Type B pancreatic cell (in vitro differentiated cells): ENCODE measurements at places on chromosomes 5 and 9.
A peak's percentile ranks its signal among the peaks of the same experiment; 100 is the strongest.

GRCh38 chr9:73172901-73173215 is 21.2 kb downstream of the ANXA1 start:
- H3K4me1 ChIP-seq = no peaks in the 10 kb centered on the region
- H3K27me3 ChIP-seq = peaks cover 18% of the 10 kb centered on the region
- H3K36me3 ChIP-seq = peaks cover 10% of the 10 kb centered on the region
- DNase-seq = no peak
- H3K4me3 ChIP-seq = peak overlapping the region; percentile 60

- H3K27me3 ChIP-seq = peaks cover 75% of the 10 kb centered on the region
- no peaks in the 10 kb centered on the region for H3K36me3 ChIP-seq
- H3K27ac ChIP-seq = peak within 1 kb of the TSS; percentile 65
- peaks cover 14% of the 10 kb centered on the region for H3K4me1 ChIP-seq
These were observed at the start of gene CDH6 for GRCh38 chr5:31193591-31194467. Gene CDH6 (plus strand): TSS chr5:31193686. CDS start chr5:31267474, 73,788 bp downstream.

DNA sequence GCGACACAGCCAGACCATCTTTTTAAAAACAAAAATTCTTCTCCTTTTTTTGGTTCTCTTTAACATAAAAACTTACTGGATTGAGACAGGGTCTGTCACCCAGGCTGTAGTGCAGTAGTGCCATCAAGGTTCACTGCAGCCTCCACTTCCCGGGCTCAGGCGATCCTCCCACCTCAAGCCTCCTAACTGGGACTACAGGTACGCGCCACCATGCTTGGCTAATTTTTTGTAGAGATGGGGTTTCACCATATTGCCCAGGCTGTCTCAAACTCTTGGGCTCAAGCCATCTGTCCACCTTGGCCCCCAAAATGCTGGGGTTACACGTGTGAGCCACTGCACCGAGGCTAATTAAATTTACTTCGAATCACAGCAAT is 13.8 kb downstream of the HNRNPK start:
- H3K36me3 ChIP-seq = peaks cover 37% of the 10 kb centered on the region
- no peak overlapping the region for H3K4me3 ChIP-seq
- DNase-seq = no peak
- H3K27ac ChIP-seq = no peak overlapping the region
- no peaks in the 10 kb centered on the region for H3K27me3 ChIP-seq

GRCh38 chr5:150295172-150295634 is 5.6 kb upstream of the CAMK2A start:
- no peaks in the 10 kb centered on the region for H3K36me3 ChIP-seq
- no peak overlapping the region for H3K27ac ChIP-seq
- no peak overlapping the region for H3K4me3 ChIP-seq
- DNase-seq = no peak

GRCh38 chr5:11898-12297 is 80.1 kb upstream of the PLEKHG4B start:
- DNase-seq = no peak
- no peaks in the 10 kb centered on the region for H3K4me1 ChIP-seq
- H3K27me3 ChIP-seq = peaks cover 7% of the 10 kb centered on the region
- no peaks in the 10 kb centered on the region for H3K36me3 ChIP-seq

GRCh38 chr9:121566481-121567465 is 67.1 kb upstream of the GGTA1 start:
- H3K27ac ChIP-seq = peak overlapping the region; percentile 12
- peaks cover 9% of the 10 kb centered on the region for H3K27me3 ChIP-seq
- DNase-seq = no peak
- H3K4me3 ChIP-seq = peak overlapping the region; percentile 71

GRCh38 chr9:16469184-16469583 is 401.3 kb downstream of the BNC2 start:
- H3K27me3 ChIP-seq = no peaks in the 10 kb centered on the region
- DNase-seq = no peak
- peaks cover 20% of the 10 kb centered on the region for H3K36me3 ChIP-seq
- H3K4me1 ChIP-seq = peaks cover 6% of the 10 kb centered on the region

GRCh38 chr5:134982230-134982629 is 14.5 kb downstream of the CATSPER3 start:
- DNase-seq = no peak
- no peak overlapping the region for H3K27ac ChIP-seq
- H3K27me3 ChIP-seq = peaks cover 7% of the 10 kb centered on the region
- no peaks in the 10 kb centered on the region for H3K4me1 ChIP-seq

DNA sequence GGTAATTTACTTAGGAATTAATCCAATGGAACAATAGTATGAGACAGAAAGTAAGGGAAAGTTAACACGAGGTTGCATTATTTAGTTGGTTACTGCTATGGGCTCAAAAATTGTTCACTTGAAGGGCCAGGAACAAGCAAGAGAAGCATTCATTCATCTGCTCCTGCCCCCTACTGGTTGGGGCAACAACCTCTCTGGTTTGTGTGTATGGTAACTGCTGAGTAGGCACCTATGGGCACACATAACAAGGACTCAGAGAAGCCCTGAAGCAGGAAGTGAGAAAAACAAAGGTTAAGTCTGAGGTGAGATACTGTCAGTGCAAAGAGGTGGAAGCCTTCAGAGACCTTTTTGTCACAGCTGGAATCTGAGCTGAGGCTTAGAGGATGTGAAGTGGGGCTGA is 34.4 kb upstream of the RANBP6 start:
- no peaks in the 10 kb centered on the region for H3K27me3 ChIP-seq
- DNase-seq = no peak
- H3K36me3 ChIP-seq = no peaks in the 10 kb centered on the region
- H3K27ac ChIP-seq = no peak overlapping the region

DNA sequence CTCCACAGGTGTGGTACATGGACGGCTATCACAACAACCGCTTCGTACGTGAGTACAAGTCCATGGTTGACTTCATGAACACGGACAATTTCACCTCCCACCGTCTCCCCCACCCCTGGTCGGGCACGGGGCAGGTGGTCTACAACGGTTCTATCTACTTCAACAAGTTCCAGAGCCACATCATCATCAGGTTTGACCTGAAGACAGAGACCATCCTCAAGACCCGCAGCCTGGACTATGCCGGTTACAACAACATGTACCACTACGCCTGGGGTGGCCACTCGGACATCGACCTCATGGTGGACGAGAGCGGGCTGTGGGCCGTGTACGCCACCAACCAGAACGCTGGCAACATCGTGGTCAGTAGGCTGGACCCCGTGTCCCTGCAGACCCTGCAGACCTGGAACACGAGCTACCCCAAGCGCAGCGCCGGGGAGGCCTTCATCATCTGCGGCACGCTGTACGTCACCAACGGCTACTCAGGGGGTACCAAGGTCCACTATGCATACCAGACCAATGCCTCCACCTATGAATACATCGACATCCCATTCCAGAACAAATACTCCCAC is 32.1 kb downstream of the OLFM1 start:
- H3K4me1 ChIP-seq = peaks cover 5% of the 10 kb centered on the region
- no peak overlapping the region for H3K27ac ChIP-seq
- H3K27me3 ChIP-seq = peaks cover 45% of the 10 kb centered on the region
- H3K36me3 ChIP-seq = no peaks in the 10 kb centered on the region

- H3K27me3 ChIP-seq = peaks cover 12% of the 10 kb centered on the region
- DNase-seq = no peak
- H3K27ac ChIP-seq = no peak overlapping the region
These were observed 36.1 kb upstream of the MYOT start for GRCh38 chr5:137831526-137831925.

DNA sequence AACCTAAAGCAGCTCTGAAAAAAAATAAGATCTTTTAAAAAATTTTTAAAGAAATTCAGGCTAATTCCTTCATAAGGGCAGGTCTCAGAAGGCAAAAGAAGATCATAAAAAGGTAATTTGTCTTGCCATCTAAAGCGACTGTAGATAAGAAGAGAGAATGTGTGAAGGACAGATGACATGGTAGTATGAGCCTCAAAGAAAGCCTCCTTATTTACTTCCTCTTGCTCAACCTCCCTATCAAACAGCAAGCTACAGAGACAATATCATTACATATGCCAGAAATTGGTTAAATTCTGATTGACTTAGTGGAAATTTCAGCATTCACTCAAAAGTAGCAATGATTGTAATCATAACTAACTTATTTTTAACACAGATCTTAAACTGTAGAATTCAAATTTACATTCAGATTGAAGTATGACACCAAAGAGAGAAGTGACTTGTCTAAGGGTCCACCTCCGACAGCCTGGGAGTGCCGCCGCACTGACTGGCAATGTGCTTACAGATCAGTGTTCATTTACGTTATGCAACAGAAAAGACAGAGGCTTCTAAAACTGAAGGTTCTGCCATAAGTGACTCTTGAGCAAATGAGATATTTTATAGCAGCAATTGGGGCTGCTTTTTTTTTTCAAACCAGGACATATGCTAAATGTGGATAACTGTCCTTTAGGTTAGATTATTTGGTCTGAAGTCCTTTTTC is 132.0 kb downstream of the CEMIP2 start:
- no peak for DNase-seq
- no peaks in the 10 kb centered on the region for H3K36me3 ChIP-seq
- no peak overlapping the region for H3K27ac ChIP-seq
- H3K4me3 ChIP-seq = no peak overlapping the region

GRCh38 chr5:38032149-38032548 is 192.3 kb upstream of the GDNF start:
- DNase-seq = no peak
- H3K4me1 ChIP-seq = no peaks in the 10 kb centered on the region
- no peaks in the 10 kb centered on the region for H3K27me3 ChIP-seq
- H3K36me3 ChIP-seq = no peaks in the 10 kb centered on the region
- no peak overlapping the region for H3K27ac ChIP-seq
